ENCODE measurements at places on chromosomes 2 and 18.

- no peak for DNase-seq
These were observed 172.2 kb upstream of the SCN7A start for GRCh38 chr2:166665991-166666940.

DNA sequence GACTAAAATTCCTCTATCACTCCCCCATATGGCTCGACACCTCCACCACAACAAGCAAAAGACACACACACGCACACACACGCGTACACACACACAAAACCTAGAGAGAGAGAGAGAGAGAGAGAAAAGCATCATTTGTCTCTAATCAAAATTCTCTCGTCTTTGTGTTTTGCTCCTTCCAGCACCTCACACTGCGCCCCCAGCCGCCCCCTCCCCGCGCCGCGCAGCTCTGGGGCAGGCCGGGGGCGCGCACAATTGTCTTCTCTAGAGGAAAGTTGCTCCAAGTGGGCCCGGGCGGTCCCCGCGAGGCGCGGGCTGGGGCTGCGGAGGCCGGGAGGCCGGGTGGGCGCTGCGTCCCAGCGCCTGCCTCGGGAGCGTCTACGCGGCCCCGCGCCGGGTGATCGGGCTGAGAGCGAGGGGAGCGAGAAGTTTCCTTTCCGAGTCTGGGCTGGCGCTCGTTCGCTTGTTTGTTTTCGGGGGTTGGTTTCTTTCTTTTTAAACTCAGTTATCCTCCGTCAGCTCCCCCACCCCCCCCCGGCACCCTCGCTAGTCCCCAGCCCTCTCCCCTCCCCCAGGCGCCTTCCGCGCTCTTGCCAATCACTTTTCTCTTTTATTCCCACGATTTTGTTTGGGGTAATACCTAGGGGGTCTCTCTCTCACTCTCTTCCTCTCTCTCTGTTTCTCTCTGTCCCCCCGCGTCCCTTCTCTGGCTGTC lies 4.1 kb downstream of the ZEB2 start:
- no peak for DNase-seq

- DNase-seq: no peak
These were observed 377.1 kb upstream of the MEIS1 start for GRCh38 chr2:66057844-66058243.

DNA sequence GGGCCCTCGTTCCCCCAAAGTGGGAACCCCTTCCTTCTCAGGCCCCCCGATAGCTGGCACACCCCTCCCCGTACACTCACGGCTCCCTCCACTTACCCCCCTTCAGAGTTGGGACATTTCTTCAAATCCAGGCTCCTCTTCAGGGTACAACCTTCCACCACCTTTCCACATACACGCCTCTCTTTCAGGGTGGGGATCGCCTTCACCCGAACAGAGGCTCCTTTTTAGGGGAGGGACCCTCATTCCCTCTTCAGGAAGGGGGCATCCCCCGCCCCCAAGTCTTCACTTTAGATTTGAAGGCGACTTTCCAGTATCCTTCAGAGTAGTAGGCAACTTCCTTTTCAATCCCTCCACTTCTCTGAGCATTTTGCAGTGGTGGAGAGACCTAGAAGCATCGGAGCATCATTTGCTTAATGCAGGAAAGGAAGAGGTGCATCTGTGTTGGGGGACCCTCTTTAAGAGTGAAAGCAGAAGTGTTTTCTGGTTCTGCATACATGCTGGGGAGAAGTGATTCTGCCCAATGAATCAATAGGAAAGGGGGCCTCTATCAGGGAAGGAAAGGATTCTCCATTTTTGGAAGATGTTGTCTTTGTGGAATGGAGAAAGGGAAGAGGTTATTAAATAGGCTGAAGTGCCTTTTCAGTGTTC lies 845 bp downstream of the EML4 start:
- peak; percentile 47 for DNase-seq

DNA sequence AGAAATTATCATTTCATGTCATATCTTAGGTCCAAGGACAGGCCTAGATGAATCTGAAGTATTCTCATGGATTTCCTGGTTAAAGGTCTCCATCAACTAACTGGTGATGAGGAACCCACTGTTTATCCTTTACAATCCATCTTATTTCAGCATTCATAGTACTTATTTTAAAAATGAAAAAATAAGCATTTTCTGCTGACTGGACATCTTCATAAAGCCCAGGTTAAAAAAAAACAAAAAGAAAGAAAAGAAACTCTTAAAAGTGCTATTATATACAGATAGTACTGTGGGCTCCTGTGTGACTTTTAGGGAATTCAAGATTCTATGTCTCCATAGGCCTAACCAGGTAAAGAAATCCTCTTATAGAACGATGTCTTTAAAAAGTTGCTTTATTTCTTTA lies 7.1 kb downstream of the ERBB4 start:
- DNase-seq: no peak

GRCh38 chr18:78765637-78766281 lies 213.9 kb upstream of the SALL3 start:
- DNase-seq: no peak

GRCh38 chr2:12389344-12390045 lies 327.2 kb upstream of the TRIB2 start:
- DNase-seq: no peak

- DNase-seq: no peak
These were observed 5.1 kb downstream of the AFF3 start for GRCh38 chr2:100137318-100137717.

DNA sequence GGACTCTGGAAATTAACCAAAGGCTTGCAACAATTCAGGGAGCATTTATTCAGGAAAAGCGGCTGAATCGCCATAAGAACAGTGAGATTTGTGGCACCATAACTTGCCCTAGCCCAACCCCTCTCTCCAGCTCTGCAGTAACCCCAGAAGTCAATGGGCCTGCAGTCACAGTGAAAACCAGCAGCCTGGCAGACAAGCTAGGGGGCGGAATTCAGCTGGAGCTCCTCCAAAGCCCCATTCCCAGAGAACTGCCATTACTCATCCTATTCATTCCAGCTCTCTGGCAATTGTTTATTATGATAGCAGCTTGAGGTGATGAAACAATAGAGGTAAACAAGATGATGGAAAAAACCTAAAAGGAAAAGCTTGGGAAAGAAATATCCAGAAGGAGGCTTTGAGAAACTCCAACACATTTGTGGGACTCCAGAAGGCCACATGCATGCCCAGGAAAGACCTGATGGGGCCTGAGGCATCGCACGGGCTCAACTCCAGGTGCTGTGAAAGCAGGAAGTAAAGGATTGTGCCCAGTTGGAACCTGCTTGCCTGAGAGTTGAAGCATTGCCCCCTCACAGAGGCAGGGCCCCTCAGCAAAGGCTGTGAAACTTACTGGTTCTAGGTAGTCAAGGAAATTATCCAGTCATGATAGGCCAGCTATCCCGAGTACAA lies 126.7 kb downstream of the TWIST2 start:
- no peak for DNase-seq

DNA sequence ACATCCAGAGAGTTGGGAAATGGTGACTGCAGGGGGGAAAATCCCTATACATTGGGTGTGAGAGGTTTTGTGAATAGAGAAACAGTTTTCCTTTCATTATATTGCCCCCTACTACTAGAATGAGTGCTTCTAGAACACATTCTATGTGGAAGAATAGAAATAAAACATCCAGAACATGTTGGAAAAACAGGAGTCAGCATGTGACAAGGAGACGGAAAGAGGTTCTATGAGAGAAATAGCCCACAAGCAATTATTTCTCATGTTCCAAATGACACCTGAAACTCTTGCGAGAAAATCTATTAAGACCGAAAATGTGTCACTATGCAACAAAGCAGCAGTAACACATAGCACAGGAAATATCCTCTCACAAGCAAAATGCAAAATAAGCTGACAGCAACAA lies 202.7 kb upstream of the SPOPL start:
- no peak for DNase-seq

DNA sequence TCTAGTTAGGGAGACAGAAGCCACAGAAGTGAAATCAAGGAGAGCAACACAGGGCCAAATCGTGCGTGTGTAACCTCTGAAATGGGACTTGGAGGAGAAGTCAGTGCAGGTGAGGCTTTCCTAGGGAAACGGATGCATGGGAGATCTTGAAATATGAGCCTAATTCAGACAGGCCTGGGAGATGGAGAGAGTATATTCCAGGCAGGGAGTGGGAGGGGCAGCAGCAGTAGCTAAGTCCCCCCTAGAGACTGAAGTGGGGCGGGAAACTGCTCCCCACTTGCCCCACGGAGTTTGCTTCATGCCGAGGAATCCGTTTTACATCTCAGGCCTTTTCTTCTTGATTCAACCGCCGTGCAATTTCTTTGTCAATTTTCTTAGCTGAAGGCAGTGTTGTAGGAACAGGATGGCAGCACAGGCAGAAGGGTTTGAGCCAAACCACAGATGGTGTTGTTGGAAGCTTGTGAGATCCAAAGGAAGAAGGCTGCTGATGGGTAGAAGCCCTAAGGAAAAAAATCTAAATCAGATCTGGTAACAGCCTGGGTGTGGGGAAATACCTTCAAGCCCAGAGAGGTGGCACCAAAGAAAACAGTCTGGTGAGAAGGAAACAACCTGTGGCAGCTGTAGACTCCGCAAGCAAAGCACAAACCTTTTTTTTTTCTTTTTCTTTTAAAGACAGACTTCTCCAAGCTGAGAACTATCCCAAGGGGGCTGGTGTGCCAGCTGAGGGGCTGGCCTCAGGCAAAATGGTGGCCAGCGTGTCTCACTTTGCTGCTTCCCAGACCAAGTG lies 40.2 kb downstream of the EPAS1 start:
- no peak for DNase-seq

DNA sequence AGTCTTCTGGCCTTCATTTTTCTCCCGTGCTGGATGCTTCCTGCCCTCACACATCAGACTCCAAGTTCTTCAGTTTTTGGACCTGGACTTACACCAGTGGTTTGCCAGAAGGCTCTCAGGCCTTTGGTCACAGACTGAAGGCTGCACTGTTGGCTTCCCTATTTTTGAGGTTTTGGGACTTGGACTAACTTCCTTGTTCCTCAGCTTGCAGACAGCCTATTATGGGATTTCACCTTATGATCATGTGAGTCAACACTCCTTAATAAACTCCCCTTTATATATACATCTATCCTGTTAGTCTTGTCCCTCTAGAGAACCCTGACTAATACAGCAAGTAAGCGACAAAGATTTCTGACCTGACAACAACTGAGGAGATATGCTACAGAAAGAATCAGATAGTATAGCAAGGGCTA lies 7.2 kb downstream of the CDC42EP3 start:
- DNase-seq: no peak

DNA sequence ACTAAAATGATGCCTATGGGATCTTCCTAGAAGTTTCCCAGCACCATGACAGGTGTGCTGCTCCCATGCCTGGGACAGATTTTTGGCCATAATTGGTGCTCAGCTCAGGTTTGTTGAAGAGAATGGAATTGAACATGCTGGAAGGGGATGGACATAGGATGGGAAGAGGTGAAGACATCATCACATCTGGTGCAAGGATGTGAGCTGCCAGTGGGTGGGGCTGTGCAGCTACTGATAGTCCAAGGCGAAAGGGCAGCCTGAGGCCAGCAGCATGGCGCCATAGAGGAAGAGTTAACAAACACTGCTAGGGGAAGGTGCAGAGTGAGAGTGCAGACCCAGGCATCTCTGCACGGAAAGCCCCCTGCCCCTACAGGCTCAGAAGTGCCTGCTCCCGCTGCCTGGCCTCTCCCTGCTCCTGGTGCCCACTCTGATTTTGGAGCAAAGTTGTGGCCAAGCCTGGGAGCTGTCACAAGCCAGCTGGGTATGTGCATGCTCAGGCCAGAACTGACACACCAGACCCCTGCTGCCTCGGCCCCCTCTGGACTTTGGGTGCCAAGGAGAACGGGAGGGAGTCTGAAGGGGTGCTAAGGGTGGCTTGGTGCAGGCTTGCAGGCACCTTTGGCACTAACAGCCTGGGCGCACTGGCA lies 178.6 kb downstream of the ZBTB7C start:
- DNase-seq: no peak

GRCh38 chr2:44736270-44736942 lies 205.1 kb upstream of the SIX3 start:
- no peak for DNase-seq

DNA sequence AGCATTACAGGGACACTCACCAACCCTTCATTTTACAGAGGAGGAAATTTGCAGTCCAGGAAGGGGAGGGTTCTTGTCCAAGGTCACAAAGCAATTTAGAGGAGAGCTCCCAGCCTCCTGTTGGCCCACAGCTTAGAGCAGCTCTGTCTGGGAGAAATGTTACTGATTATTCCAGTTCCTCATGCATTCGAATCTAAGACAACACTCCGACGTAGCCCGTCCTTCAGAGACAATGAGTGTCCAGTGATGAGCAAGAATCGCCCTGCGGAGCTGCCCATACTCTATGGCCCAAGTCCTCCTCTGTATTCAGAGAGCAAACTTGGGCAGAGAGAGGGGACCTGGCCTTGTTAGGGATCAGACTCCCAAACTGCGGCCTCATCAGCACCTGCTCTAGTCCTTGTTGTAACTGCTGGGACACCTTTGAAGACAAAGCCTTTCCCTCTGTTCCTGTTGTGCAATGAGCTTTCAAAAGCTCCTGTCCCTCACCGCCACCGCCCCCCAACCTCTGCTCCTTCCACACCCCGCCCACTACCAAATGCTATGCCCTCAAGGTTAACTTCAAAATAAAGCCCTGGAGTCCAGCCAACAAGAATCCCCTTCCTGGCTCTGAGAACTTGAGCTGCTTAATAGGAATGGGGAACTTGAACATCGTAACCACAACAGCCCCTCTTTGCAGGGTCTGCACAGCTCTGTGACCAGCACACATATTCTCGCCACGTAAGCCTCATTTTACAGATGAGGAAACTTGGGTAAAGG lies 234.8 kb upstream of the SMAD2 start:
- DNase-seq: no peak

GRCh38 chr2:181106229-181106628 lies 125.8 kb downstream of the UBE2E3 start:
- DNase-seq: no peak

GRCh38 chr18:48862678-48863270 lies 88.0 kb downstream of the SMAD7 start:
- no peak for DNase-seq

- no peak for DNase-seq
These were observed 56.9 kb downstream of the E2F6 start for GRCh38 chr2:11408959-11409571.

- no peak for DNase-seq
These were observed 277.9 kb upstream of the HS6ST1 start for GRCh38 chr2:128596396-128597120.

- DNase-seq: no peak
These were observed 82.0 kb upstream of the ITGB6 start for GRCh38 chr2:160282063-160282580.

DNA sequence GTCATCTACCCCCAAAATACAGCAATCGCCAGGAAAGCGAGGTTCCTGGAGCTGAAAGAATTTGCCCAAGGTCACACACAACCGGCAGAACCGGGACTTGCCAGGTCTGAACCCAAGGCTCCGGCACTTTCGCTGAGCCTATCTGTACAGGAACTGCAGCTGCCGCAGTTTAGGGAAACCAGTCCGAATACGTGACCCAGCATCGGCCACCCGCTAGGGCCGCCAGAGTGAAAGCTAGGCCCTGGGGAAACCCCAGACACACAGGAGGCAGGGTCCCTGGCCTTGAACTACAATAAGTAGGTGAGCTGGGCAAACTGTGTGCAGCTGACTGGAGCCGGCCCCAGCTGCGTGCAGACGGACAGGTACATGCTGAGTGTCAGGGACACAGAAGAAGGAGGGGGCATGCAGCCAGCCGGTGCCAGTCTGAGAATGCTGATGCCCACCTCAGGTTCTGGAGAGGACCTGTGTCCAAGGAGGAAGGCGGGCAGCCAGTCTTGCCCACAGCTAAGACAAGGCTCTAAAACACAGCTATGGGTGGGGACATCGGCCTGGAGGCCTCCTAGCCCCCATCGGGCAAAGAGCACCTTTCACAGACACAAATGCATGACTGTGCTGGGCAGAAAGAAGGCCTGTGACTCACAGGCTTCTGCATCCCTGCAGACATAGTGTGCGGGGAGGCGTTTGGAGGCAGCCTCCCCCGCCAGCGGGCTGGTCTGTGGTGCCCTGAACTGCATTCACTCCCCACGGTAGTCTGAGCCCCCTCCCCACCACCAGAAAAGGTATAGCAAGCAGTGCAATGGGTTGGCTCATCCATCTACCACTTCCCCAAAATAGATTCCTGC lies 107.4 kb upstream of the ID2 start:
- DNase-seq: no peak

Data from renal cortex interstitium (tissue), 15 donors.